ENCODE measurements at places on chromosomes 4 and X.

DNA sequence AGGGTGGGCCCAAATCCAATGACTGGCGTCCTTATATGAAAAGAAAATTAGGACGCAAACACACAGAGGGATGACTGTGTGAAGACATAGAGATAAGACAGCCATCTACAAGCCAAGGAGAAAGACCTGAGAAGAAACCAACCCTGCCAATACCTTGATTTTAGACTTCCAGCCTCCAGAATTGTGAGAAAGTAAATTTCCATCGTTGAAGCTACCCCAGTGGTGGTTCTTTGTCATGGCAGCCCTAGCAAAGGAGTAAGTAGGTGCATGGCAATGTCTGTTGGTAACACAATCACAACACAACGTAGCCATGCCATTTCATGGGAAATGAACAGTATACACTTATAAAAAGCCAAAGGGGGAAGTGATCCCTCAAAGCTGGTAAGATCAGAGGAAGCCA is 25.3 kb downstream of the SMIM20 start:
- DNase-seq = no peak

- DNase-seq = no peak
These were observed 31.5 kb downstream of the WWC2 start for GRCh38 chr4:183130328-183131155.

DNA sequence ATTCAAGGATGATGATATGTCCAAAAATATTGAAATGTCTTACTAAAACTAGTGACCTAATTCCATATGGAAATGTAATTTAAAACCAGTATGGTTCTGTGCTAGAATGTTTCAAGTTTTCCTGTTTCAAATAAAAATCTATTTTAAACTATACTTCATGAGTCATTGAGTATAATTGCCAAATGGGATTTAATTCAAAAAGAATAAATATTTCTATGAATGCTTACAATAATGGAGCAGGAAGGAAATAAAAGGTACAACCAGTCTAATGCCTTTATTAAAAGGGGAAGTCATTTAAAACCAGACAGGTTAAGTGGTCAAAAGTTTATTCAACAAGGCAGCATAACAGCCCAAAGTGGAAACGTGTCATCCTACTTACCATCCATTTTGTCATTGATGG is 2347.1 kb downstream of the PCDH7 start:
- no peak for DNase-seq

DNA sequence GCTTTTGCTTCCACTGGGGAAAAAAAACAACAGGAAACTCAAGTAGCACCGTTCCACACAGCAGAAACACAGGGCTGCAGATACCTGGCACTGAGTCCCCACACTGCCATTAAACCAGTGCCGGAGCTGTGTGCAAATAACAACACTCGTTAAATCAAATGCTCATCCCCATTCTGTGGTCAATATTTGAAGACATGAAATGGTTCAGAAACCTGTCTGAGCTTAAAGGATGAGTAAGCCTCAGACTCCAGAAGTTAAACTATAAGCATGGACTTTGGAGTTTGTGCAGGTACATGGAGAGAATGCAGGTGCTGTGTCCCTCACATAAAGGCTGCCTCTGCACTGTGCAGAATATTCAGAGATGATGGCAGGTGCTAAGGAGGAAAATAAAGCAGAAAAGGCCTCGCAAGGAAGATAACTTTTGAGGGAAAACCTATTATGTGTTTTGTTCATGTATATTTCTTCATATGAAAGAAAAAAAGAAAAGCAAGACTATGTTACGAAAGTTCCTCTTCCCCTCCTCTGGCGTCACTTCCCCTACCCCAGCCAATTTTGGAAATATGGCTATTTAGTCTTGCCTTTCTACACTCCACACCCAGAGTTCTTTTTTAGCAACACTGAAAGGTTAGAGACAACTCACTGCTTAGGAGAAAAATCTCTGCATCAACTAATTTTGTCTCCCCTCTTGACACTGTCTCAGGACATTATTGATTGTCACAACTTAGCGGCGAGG is 4.6 kb downstream of the MPP1 start:
- DNase-seq = peak; percentile 70

GRCh38 chr4:142582340-142582739 is 263.8 kb downstream of the INPP4B start:
- no peak for DNase-seq

DNA sequence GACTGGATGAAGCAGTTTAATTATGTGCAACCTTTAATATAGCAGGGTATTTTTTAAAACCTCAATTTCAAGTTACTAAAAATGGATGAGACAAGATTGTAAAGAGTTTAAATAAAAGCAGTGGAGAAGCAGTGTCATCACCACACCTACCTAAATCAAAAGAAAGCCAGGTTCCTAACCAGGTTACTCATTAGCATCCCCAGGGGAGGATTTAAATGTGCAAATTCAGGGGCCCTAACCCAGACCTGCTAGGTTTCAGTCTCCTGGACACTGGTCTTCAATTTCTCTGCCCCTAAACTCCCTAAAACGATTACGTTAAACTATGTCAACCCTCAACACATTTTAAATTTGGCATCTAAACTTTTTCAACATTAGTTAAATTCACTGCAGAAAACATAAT is 116.9 kb upstream of the KLF3 start:
- no peak for DNase-seq

DNA sequence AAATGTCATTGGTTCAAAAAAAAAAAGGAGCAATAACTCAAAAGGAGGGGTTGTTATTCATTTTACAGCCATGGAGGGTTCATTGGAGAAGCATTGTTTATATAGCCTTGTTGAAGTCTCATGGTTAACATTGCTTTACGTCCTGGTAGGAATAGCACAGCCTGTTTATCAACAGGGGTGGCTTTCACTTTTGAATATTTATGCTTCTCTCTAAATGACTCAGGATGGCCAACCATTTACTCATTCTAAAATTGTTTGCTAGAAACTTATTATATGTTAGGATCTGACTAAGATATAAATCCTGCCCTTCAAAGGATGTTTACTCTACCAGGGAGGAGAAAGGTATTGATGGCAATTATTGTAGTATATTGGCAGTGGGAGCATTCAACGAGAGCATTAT is 534.1 kb upstream of the GALNTL6 start:
- DNase-seq = no peak

DNA sequence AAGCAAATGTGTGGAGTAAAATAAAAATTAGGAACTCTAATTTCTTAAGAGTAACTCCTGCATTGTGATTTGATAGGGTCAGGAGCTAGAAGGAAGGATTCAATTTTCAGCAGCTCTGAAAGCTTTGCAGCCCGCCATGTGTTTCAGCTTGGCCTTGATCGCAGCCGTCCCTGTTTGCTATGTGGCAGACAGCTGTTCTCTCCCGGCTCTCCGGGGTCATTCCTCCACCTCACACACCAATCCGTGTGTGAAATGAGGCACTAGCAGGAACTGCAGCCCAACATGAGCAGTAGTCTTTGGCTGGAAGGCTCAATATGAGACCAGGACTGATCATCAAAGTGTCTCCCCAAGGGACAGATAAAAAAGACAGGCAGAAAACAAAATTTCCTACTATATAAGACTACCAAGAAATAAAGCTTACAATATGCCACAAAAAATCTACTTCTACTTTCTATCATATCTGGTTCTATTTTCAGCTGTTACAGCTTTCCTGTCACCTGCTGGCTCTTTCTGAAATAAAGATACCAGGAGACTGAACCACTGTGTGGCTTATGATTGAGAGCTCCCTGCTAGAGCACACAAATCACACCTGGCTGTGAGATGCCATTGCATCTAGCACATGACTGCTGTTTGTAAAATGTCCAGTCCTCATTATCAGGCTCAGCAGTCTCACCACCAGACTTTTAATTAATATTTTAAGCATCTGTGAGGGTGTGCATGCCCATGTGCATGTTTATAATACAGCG is 44.1 kb upstream of the SEC24B start:
- no peak for DNase-seq

DNA sequence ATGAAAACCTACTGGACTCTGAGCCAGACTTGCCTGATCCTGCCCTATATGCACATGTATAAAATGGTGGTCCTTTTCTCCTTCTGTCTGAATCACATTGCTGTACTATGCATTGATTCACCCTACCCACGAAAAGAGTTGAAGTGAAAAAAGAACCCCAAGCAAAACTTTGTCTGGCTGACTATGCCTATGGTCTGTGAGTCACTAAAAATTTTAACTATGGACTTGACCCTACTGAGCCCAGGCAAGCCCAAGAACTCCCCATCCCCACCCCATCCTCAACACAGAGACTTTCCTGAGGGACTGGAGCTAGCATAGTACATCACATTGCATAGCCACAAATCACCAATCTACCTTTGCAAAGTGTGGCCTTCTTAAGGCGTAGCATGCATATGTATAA is 116.6 kb upstream of the TENM3 start:
- DNase-seq = no peak

DNA sequence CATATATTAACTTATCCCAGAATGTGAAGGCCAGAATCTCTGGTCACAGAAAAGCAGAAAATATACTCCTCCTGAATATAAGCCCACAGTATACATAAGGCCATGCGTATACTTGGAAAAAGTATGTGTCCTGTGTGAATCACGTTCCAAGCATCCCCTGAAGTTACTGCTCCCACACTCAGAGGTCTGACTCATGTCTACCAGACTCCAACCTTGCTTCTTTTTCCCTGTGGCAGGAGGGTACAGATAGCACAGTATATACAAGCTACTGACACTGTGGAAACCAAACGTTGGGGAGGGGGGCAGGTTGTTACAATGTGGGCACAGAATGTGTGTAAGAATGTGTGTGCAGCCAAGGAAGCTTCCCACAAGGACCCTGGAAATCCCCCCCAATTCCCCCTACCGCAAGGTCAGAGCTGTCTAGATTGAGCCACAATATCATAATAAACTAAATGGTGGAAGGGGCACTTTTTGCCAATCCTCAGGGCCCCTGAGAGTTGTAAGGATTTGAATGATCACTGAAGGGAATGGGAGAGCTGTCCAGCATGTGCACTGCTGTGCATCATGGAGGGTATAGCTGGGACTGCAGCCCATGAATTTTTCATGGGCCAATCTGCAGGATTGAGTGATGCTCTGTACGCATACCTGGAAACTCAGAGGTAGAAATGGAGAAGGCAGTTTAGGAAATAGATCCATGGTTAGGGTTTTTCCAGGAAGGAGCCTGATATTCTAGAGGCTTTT is 7.4 kb upstream of the RELL1 start:
- no peak for DNase-seq

DNA sequence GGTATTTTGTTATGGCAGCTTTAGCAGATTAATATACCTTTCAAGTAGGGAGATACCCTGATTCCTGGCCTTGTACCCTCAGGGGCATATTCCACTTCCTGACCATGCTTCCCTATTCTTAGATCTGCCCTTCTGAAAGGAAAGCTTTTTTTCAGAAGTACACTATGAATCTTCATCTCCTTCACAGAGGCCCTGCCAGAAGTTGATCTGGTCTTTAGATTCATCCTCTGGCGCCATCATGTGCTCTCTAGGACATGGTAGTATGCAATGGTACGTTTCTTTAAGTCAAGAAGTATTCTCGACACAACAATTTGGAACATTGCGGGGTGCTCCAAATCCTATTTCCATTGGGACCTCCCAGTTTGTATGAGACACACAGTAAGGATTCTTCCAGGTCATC is 39.6 kb upstream of the DIPK2B start:
- no peak for DNase-seq

DNA sequence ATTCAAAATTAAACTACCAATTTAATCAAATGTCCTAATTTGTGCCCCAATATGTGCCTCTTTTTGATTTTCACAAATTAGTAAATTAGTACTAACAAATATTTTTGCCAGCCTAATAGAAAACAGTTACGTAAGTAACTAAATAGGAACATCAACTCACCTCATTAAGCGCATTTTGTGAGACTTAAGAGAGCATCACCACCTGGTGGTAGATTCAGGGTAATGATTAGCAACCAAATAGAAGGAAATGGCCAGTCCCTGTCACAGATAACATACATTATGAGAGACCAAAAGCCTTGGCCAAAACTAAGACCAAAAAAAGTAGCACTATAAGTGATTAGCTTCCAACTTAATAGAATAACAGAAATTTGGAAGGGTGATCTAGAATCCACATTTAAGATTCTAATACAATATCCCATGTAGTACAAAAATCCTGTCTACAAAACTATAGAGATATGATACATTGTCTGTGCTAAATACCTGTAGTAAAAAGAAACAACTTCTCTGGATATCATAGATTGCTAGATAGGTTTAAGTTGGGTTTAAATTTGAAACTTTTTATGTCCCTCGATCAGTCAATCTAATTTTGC is 46.7 kb downstream of the C4orf46 start:
- DNase-seq = peak; percentile 80

DNA sequence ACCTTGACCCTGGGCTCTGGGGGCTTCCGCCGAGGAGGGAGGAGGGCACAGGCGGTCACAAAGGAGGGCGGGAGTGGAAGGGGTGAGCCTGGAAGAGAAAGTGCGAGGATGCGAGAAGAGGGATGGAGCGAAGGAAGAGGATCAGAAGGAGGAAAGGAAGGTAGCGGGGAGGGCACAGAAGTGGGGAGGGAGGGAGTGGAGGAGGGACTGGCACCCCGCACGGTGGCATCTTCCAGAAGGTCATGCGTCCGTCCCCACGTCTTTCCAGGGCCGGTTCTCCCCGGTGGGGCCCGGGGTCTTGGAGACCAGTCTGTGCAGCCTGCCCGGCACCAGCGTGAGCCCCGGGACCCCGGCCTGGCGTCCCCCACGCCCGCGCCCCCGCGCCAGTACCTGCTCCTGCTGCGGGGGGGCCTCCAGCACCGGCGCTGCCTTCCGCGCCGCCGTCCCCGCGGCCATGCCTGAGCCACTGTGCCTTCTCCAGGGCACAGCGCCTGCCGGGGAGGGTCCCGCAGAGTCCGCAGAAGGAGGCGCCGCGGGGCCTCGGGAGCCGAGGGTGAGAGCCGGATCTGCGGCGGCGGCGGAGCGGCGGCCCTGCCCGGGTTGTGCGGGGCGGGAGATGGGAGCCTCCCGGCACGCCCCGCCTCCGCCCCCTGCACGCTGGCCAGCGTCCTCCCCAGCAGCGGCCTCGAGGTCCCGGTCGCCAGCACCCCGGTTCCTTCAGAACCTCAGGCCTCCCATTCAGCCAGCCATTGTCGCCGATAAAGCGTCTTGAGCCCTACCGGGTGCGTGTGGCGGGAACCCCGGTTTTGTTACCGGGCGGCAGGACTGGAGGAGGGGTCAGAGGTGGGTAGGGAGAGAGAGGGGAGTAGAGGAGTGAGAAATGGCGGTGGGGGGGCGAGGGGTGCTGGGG is at the start of gene RNF175:
Gene RNF175, minus strand, starts transcription at position 618 of the 910 bp plus-strand sequence. Its CDS starts 162 bp downstream, at position 456.
- peak; percentile 21 for DNase-seq

- DNase-seq = no peak
These were observed 4.3 kb downstream of the XKRX start for GRCh38 chrX:100924375-100924774.

- peak; percentile 7 for DNase-seq
These were observed 736.9 kb upstream of the HS3ST1 start for GRCh38 chr4:12165616-12166015.

GRCh38 chrX:46841346-46841745 is 4.5 kb downstream of the RP2 start:
- DNase-seq = no peak

GRCh38 chr4:155522201-155522600 is 144.4 kb upstream of the GUCY1A1 start:
- no peak for DNase-seq

DNA sequence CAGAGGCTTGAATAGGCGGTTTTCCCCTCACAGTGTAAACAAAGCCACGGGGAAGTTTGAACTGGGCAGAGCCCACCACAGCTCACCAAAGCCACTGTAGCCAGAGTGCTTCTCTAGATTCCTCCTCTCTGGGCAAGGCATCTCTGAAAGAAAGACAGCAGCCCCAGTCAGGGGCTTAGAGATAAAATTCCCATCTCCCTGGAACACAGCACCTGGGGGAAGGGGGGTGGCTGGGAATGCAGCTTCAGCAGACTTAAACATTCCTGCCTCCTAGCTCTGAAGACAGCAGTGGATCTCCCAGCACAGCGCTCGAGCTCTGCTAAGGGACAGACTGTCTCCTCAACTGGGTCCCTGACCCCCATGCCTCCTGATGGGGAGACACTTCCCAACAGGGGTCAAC is 44.0 kb upstream of the USP38 start:
- DNase-seq = no peak

All from suppressor macrophage treated with lipopolysaccharide for 4 hours (primary cell).